ENCODE measurements at places on chromosomes 12 and 14. TPM values are rescaled to one million over a fixed set of nuclear protein-coding genes. Genes with fewer than 3 reads are reported as not detected.

GRCh38 chr12:109589691-109590245 is 16.2 kb downstream of the MVK start:
- no peak for DNase-seq

Gene AP4S1
- polyA plus RNA-seq: 7.7 TPM

GRCh38 chr14:75049731-75050201 is 1.5 kb downstream of the MLH3 start:
- DNase-seq: peak; percentile 83

DNA sequence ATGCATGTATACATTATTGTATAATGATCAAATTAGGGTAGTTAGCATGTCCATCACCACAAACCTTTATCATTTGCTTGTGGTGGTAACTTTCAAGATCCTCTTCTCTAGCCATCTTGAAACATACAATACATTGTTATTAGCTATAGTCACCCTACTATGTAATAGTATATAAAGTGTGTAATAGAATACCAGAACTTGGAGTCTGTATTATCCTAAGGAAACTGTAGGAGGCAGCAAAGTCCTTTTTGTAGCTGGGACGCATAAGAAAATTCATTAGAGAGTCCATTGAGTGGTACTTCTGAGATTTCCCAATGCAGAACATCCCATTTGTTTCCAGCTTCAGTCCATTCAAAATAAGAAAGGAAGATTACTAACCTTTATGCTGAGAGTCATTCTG is 325.9 kb upstream of the LRFN5 start:
- DNase-seq: peak; percentile 30

Gene SLC39A5
- polyA plus RNA-seq: not detected

DNA sequence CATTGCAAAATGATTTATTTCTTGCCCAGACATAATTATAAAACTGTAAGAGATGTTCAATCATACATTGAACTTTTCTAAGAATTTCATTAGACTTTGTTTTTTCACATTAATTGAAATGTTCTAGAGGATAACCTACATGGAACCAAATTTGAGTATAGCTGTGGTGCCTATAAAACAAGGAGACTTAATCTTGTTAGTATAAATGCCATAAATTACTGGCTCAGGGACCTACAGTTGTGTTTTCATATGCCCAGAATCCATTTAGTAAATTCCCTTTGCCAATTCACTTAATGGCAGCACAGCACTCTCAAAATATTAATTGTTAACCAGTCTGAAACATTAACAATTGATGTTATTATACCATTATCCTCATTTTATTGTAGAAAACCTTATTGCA is 488.5 kb downstream of the NELL2 start:
- DNase-seq: no peak

Gene SERPINA12
- not detected for polyA plus RNA-seq

GRCh38 chr12:124379379-124379937 is 84.6 kb downstream of the RFLNA start:
- DNase-seq: no peak

- peak; percentile 58 for DNase-seq
Observed at GRCh38 chr12:64696080-64696741, 63.0 kb downstream of the GNS start.

GRCh38 chr12:107178776-107179175 is 85.4 kb upstream of the CRY1 start:
- DNase-seq: no peak

DNA sequence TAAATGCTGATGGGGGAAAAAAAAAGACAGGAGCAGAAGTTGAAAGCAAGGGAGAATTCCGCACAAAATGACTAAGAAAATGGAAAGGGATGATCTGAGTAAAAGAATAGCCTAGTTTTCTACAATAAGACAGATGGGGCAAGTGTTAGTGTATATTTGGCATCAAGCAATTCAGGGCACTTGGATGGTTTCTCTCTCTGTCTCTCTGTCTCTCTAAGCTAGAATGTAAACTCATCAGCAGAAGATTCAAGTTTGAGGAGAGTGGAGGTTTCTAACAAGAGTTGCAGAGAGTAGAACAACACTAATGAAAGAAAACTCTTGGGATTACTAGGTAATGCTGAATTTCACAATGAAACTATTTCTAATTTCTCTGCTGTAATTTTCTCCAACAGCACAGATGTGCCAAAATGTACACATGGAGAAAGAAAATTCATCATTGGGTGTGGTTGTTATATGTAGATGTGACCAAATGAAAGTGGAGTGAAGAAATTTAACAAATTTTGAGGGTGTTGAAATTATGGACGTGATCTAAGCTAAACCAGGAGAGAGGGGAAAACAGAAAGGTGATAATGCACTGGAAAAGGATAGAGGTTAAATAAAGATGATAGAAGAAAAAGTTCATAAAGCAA is 237.1 kb downstream of the ACSS3 start:
- no peak for DNase-seq

Gene PLA2G1B
- polyA plus RNA-seq: not detected

Gene RNFT2
- polyA plus RNA-seq: 0.33 TPM

Gene LMNTD1
- polyA plus RNA-seq: 0.58 TPM

- peak; percentile 97 for DNase-seq
Observed at GRCh38 chr12:94074980-94075629, 73.3 kb upstream of the PLXNC1 start.

Gene KRT8
- polyA plus RNA-seq: 19.8 TPM

- DNase-seq: no peak
Observed at GRCh38 chr14:61387076-61387475, 65.7 kb downstream of the PRKCH start.

DNA sequence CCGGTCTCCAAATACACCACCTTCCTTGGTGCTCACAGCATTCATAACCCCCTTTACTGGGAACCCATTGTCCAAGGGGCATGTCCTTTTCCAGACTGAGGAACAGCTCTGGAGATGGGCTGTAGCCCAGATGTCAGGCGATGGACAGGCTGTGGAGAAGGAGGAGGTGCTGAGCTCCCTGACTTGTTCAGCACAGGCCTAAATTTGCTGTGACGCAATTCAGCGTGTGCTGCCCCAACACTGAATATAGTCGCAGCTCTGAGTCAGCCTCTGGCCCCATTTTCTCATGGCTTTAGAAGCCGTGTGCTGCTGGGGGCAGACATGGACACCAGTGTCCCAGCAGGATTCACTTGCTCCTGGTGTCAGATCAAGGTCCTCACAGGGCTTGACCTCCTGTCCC is 269.1 kb downstream of the EMP1 start:
- DNase-seq: peak; percentile 71

- peak; percentile 79 for DNase-seq
Observed at GRCh38 chr12:6468283-6468575, 2.2 kb downstream of the VAMP1 start.

DNA sequence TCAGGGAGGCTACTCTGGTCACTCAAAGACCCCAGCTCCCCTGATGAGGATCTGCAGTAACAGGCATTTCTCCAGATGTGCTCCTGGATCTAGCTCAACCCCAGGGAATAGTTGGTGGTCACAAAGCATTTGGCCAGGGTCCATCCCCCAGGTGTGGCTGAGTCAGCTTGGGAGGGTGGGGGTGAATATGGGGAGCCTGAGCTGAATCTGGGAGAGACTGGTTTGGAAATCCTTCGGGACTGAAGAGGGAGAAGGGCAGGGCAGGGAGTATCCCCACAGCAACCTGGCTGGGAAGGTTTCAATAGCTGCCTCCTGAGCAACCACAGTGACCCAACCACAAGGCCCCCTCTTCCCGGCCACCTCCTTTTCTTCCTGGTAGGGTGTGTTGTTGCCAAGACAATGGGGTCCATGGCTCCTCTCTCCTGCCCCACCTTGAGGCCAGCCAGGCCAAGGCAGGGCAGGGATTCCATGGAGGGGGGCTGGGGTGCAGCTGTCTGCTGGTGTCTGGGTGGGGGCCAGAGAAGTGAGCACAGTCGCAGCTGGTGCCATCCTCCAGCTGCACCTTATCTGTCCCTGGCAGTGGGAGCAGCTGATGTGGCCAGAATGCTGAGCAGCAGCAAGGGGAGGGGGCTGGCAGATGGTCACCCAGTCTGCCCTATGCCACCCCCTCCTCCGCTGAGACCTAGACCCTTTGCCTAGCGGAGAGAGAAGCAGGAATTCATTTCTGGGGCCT is 5.5 kb downstream of the ASIC1 start:
- no peak for DNase-seq

Gene STAB2
- not detected for polyA plus RNA-seq

DNA sequence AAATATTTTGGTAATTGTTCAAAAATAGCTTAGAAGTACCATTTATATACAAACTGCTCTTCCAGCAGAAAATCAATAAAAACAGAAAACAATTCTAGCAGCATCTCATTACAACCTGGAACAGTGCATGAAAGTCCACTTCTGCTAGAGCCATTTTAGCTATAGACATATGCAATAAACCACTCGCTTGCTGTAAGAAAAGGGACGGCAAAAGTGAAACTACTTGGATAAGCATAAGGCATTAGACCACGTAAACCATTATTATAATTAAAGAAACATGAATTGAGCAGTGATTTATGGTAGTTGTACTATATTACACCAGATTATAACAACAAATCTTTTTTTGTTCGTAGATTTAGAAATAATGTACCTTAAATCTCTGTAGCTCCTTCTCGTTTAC is 48.7 kb downstream of the LRIG3 start:
- peak; percentile 74 for DNase-seq

DNA sequence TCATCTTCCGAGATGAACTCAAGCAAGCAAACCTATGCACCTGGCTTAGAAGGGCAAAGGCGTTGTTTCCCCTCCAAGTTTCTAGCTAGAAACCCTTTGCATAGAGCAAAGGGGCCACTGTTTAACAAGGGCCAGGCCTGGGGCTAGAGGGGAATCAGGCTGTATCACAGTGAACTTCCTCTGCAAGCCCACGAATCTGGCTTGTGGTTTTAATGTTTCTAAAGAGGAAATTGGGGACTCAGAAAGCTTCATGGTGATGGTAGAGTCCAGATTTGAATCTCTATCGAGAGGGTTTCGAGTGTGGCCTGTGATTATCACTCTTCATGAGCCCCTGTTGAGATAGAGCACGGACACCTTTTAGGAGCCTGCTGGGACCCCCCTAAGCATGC is 189.9 kb downstream of the VRK1 start:
- DNase-seq: no peak

DNA sequence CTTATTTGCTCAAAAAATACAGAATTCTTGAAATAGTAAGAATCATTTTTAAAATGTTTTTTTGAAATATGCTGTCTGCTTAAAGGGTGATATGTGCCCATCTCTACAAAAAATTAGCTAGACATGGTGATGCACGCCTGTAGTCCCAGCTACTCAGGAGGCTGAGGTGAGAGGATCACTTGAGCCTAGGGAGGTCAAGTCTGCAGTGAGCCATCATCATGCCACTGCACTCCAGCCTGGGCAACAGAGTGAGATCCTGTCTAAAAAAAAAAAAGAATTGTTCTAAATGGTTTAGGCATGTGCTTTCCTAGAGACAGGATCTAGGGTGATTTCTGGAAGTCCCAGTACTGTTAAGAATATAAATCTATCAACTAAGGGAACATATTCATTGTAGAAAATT is 75.6 kb upstream of the HECTD1 start:
- no peak for DNase-seq

Gene DIO3
- not detected for polyA plus RNA-seq

DNA sequence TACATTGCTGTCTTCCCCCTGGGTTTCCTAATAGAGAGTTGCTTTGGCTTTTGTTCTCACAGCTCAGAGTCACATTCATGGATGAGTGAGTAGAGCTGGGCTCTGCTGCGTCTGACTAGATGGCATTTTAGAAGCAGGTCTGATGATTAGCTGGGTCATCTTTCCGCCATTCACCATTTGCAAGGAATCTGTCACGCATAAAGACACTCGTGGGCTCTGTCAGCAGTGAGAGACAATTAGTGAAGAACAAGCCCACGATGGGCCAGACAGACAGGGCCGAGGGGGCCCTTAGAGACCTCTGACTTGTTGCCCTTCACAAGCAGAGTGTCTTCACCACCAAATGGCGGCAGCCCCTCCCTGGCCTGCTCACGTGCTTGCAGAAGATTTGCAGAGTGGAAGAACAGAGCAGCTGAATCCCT is 175.0 kb downstream of the CRADD start:
- no peak for DNase-seq

DNA sequence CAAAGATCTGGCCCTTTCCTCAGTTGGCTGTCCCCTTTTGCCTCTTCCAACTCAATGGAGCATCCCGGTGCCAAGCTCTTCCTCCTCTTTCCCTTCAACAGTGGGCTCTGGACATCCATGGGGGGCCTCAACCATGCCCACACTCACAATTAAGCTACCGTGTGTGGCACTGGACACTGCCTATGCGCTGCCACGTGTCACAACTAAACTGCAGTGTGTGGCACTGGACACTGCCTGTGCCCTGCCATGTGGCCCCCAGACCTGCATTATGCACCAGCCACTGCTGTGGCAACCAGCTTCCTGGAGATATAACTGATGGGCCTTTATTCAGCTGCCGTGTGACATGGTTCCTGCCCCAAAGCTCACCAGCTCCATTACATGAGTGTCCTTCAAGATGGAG is 179.1 kb downstream of the KCNA5 start:
- no peak for DNase-seq

Gene PLEKHG7
- not detected for polyA plus RNA-seq

Gene ERP27
- not detected for polyA plus RNA-seq

Gene PIANP
- polyA plus RNA-seq: 0.60 TPM

- DNase-seq: no peak
Observed at GRCh38 chr12:11870041-11870451, 200.7 kb upstream of the BCL2L14 start.

Gene MNAT1
- polyA plus RNA-seq: 39.9 TPM

GRCh38 chr12:106581543-106582248 is 1.1 kb upstream of the RFX4 start:
- peak; percentile 50 for DNase-seq

GRCh38 chr14:67396381-67396970 is 15.5 kb downstream of the PLEK2 start:
- DNase-seq: peak; percentile 25

GRCh38 chr14:103281496-103282231 is 52.4 kb upstream of the EIF5 start:
- DNase-seq: peak; percentile 82

Gene DPY19L2
- polyA plus RNA-seq: 0.31 TPM

DNA sequence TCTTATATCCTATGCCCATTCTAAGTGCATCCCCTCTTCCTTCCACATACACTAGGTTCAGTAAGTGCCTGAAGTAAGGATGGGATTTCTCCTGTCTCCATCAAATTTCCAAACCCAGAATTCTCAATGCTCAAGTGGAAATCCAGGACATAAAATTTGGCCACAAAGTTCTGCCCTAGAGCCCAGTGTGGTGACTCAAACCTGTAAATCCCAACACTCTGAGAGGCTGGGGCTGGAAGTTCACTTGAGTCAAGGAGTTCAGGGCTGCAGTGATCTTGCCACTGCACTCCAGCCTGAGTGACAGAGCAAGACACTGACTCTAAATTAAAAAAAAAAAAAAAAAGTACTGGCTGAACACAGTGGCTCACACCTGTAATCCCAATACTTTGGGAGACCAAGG is 4.5 kb upstream of the ARF3 start:
- DNase-seq: peak; percentile 48

Gene CLEC9A
- not detected for polyA plus RNA-seq

Gene PRB2
- polyA plus RNA-seq: 0.16 TPM

- DNase-seq: no peak
Observed at GRCh38 chr12:50052964-50053363, 4.4 kb upstream of the ASIC1 start.
